ENCODE measurements at places on chromosomes 4 and X.

DNA sequence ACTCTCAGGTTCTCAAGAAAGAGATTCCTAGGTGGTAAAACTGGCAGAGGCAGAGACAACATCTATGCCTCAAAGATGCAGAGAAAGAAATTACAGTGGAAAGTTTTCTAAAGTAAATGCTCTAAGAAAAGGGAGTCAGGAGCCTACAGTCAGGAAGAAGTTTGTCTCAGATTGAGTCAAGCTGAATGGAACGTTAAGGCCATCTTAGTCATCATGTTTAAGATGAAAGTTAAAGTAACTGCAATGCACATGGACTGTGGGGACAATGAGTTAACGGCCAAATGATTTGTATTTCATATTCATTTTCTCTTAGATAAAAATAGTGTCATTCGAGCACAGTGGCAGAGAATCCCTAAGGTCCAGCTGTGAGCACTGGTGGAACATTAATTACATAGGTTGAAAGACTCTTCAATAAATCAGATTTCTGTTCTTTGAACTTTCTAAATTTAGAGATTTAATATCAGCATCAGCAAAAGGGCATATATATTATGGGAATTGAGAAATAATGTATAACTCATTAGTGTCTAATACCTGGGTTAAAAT is 384.6 kb downstream of the DTHD1 start:
- no peak for DNase-seq

- DNase-seq, result no peak
These were observed 179.0 kb downstream of the SPCS3 start for GRCh38 chr4:176498617-176499256.

- DNase-seq, result no peak
These were observed 22.0 kb downstream of the NBDY start for GRCh38 chrX:56751071-56751470.

DNA sequence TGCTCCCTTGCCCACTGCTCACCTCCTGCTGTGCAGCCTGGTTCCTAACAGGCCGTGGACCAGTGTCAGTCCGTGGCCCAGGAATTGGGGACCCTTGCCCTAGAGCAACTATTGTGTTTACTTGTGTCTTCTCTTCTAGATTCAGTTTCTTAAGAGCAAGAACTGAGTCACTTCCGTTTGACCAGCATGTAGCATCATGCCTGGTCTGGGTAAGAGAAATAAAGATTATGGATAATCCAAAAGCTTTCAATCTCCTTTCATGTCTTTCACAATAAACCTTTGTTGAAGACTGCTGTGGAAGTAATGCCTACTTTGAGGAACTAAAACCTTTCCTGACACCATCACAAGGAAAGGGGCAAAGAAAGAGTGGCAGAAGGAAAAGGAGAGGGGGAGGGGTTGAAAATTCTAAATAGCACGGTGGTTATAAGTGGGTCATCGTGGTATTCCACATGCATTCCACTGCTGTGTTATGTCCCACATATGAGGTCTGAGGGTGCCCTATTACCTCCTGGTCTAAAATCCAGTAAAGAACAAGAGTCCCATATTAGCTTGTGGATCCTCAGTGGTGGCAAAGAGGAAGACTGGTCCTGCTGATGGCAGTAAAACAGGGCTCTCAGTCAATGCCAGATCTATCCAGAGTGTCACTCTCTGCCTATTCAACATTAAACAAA is 133.4 kb downstream of the RASL11B start:
- no peak for DNase-seq

GRCh38 chr4:117474987-117475386 is 389.6 kb upstream of the TRAM1L1 start:
- DNase-seq, result no peak

DNA sequence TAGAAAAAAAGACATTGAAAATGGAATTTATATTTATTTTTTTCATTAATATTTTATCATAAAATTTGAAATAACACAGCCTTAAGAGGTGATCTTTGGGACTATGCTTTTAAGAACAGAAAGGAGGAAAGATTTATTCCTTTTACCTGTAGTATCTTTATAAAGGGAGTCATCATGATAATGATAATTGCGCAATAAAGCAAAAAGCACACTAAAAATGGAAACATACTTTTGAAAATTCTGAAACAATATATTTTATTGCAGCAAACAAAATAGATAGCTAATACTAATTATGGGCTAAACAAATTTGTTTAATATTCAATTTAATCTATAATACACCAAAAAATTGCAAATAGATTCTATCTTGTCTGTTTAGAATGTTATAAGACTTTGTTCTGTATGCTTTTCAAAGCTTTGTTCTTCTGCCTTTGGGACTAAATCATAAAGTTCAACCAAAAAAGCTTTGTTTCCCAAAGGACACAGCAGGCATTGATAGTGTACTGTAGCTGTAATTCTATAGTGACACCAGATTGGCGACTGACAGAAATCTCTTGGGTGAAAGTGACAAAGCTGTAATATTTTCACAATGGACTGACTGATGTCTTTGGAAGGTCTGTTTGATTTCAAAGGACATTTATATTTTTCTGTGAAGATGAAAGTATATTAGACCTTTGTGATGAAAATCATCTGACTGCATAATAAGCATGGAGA is 2156.6 kb upstream of the TENM3 start:
- DNase-seq, result no peak

DNA sequence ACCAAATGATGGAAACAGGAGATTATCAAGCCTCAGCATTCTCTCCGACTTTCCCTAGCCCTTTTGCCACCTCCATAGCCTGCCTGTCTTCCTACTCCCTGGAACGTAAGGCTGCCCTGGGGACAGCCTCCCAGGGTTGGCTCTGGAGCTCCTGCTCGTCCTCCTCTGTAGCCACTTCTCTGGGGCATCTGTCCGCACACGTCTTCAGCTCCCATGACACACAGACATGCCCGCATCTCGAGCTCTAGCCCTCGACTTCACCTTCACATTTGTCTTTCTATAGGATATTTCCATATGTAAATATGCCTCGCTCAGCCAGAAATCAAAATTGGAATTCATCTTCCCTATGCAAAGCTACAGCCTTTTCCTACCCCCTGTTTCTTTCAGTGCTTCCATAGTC is 67.7 kb downstream of the TSC22D3 start:
- no peak for DNase-seq

DNA sequence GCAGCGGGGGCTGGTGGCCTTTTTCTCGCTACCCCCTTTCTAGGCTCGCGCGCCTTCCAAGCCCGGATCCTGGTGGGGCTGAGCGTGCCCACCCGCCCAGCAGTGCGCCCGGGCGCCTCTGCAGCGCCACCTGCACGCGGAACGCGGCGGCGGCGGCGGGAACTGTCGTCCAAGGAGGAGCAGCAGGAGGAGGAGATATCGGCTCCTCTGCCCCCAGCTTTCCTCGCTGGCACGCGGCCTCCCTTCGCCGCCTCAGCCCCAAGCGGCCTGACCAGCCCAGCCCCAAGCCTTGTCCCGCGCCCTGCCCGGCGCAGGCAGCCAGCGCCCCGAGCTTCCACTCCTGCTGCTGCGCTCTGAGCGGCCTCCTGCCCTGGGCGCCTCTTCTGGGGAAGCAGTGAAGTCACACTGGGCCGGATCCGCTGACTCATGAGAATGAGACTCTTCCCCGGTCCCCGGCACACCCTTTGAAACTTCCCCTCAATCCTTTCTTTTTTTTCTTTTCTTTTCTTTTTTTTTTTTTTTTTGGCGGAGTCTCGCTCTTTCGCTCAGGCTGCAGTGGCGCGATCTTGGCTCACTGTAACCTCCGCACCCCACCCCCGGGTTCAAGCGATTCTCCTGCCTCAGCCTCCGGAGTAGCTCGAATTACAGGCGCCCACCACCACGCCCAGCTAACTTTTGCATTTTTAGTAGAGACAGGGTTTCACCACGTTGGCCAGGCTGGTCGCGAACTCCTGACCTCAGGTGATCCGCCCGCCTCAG is 10.6 kb upstream of the ELF4 start:
- DNase-seq, result peak; percentile 63

DNA sequence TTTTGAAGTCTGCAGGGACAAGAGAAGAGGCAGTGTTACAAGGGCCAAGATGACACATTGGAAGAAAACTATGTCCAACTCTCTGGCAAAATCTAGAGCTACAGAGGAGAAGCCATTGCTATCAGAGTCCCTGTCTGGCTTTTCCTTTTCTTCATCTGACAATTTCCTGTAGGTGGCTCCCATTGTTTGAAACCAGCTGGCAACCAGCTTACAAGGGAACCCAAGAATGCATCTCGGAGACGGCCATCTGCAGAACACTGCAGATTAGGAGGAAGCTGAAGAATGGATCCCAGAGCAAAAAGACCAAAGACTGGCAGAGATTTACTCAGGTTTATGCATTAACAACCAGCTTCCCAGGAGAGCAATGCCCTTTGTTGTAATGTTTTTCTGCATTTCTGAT is 216.2 kb upstream of the CTSO start:
- DNase-seq, result no peak

- DNase-seq, result no peak
These were observed 111.7 kb downstream of the PABPC4L start for GRCh38 chr4:134089885-134090284.

DNA sequence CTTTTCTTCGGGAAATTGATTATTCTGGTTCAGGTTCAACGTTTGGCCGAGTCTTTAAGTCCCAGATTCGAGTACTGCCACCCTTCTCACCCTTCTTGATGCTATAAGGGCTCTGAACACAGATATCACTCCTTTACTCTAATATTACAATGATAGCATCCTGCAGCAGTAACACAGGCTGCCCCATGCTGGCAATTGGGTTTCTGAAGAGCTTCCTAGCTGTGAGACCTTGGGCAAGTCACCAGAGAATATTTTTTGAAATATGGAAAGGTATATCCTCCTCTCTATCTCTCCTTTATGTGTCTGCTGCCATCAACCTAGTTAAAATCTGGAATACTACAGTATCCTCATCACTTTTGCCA is 297 bp upstream of the MTMR8 start:
- no peak for DNase-seq

- no peak for DNase-seq
These were observed 5.4 kb upstream of the TAPT1 start for GRCh38 chr4:16231570-16232245.

DNA sequence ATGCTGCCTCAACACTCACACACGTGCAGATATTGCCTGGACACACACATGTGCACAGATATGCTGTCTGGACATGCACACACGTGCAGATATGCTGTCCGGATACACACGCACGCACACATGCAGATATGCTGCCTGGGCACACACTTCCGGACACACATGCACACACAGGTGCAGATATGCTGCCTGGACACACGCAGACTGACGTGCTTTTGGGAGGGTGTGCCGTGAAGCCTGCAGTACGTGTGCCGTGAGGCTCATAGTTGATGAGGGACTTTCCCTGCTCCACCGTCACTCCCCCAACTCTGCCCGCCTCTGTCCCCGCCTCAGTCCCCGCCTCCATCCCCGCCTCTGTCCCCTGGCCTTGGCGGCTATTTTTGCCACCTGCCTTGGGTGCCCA is 14.7 kb downstream of the FGFRL1 start:
- peak; percentile 41 for DNase-seq

GRCh38 chr4:16860516-16860915 is 37.9 kb downstream of the LDB2 start:
- DNase-seq, result no peak

- DNase-seq, result no peak
These were observed 89.4 kb downstream of the LDB2 start for GRCh38 chr4:16809064-16809463.

- DNase-seq, result no peak
These were observed 40.5 kb downstream of the FRYL start for GRCh38 chr4:48739560-48740019.

- no peak for DNase-seq
These were observed 13.9 kb downstream of the SASH3 start for GRCh38 chrX:129793604-129794191.

- DNase-seq, result no peak
These were observed 5.5 kb downstream of the INPP4B start for GRCh38 chr4:142840516-142841123.

GRCh38 chr4:169998981-169999380 is 27.2 kb downstream of the MFAP3L start:
- no peak for DNase-seq

- no peak for DNase-seq
These were observed 183.2 kb downstream of the FBXW7 start for GRCh38 chr4:152352622-152353116.

GRCh38 chr4:66574145-66574978 is 904.1 kb upstream of the EPHA5 start:
- no peak for DNase-seq

GRCh38 chrX:53255738-53256191 is 25.6 kb downstream of the IQSEC2 start:
- no peak for DNase-seq

- DNase-seq, result no peak
These were observed 2.7 kb upstream of the GEMIN8 start for GRCh38 chrX:14032406-14032805.

DNA sequence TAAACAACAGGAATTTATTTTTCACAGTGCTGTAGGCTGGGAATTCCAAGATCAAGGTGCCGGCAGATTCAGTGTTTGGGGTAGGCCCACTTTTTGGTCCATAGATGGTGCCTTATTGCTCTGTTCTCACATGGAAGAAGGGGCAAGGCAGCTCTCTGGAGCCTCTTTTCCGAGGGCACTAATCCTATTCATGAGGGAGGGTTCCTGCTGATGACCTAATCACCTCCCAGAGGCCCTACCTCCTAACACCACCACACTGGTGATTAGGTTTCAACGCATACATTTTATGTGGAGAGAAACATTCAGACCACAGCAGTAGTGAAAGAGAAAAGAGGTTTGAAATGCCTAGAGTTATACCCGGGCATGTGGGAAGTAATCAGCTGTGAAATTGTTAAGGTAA is 1.4 kb upstream of the POLA1 start:
- DNase-seq, result no peak

DNA sequence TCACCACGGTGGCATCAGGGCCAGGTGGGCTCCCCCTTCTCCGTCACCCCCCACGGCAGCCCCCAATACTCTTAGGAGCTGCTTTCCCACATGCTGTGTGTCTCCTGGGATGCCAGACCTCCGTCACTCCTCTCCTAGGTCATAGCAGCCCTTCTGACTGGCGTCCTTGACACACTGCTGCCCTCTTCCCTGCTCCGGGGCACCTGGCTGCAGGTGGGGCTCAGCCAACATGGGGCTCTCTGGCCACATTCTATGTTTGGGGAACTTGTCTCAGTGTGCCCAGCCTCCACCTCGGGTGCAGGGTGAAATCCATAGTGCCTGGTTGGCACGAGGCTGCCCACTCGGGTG is 13.8 kb downstream of the TMEM175 start:
- DNase-seq, result no peak

- DNase-seq, result no peak
These were observed 586.0 kb downstream of the ACTRT1 start for GRCh38 chrX:127466211-127466610.

GRCh38 chr4:110854021-110854678 is 231.3 kb upstream of the PITX2 start:
- no peak for DNase-seq

- DNase-seq, result peak; percentile 15
These were observed 70.6 kb downstream of the ARFIP1 start for GRCh38 chr4:152850377-152850776.

- DNase-seq, result no peak
These were observed 997.3 kb downstream of the ARAP2 start for GRCh38 chr4:35247047-35247446.

DNA sequence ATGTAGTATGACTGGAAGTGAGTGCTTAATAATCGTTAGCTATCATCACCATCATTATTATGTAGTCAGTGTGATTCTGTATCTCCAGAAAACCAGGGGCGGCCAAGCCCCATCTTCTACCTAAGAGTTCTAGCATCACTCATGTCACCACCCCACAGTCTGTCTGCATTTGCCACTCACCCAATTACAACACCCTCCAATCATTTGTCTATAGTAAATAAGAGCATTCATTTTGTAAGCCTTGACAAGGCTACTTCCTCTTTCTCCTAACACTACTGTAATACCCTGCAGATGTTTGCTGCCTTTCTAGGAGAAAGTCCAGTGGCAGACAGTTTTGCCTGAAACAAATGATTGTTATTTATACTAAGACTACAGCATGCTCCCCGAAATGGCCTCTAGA is 15.8 kb upstream of the IL21 start:
- no peak for DNase-seq
